ENCODE measurements at places on chromosomes 12 and 14. TPM values are rescaled to one million over a fixed set of nuclear protein-coding genes. Genes with fewer than 3 reads are reported as not detected.

The MUCL1 gene
- total RNA-seq, result not detected

The IAPP gene
- total RNA-seq, result 3.6 TPM

The RND1 gene
- not detected for total RNA-seq

The OR10G3 gene
- total RNA-seq, result not detected

The MAP1LC3B2 gene
- total RNA-seq, result not detected

The BICDL1 gene
- 6.2 TPM for total RNA-seq

The ABCD2 gene
- 2.0 TPM for total RNA-seq

The SLC25A47 gene
- total RNA-seq, result not detected

The FIGNL2 gene
- total RNA-seq, result 0.52 TPM

- H3K4me1 ChIP-seq, result peaks cover 92% of the 10 kb centered on the region
- no peaks in the 10 kb centered on the region for H3K27me3 ChIP-seq
Observed at GRCh38 chr14:76829650-76830421, 3.6 kb downstream of the LRRC74A start.

- DNase-seq, result no peak
- no peak overlapping the region for H3K4me3 ChIP-seq
- no peaks in the 10 kb centered on the region for H3K4me1 ChIP-seq
Observed at GRCh38 chr14:94364964-94365363, 23.4 kb downstream of the SERPINA1 start.

- no peaks in the 10 kb centered on the region for H3K27me3 ChIP-seq
- no peaks in the 10 kb centered on the region for H3K4me1 ChIP-seq
- H3K4me3 ChIP-seq, result no peak overlapping the region
- no peaks in the 10 kb centered on the region for H3K36me3 ChIP-seq
- no peak for DNase-seq
Observed at GRCh38 chr14:30252783-30253674, 305.9 kb upstream of the G2E3 start.

DNA sequence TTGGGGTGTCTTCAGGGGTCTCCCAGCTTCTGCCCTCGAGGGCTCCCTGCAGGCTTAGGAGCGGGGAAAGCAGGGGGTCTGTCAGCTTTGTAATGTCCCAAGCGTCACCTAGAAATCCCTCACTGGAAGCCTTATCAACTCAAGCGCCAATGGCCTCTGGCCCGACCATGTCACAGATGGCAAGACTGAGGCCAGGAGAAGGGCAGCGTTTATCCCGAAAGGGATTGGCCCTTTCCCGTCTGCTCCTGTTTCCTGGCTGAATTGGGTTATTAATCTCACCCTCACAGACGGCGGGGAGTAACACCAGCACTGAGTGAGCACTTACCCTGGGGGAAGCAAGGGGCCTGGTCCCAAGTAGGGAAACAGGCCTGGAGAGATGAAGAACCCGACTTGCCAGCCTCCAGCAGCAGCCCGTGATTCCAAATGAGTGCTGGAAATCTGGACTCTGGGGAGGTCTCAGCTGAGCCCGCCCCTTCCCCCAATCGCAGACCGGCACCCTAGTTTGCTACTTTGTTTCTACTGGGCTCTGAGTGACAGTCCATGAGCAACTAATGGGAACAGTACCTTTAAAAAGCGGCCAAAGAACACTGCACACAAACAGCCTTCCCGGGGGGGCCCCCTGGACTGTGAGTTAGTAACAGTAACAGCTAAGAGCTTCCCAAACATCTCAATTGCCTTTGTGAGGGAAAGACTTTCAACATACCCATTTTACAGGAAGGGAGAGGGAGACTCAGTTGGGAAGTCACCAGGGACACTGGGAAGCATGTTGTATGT is 2.1 kb upstream of the NCOR2 start:
- H3K4me1 ChIP-seq, result peaks cover 32% of the 10 kb centered on the region
- no peak for DNase-seq
- no peaks in the 10 kb centered on the region for H3K36me3 ChIP-seq

- peak; percentile 60 for DNase-seq
- H3K4me1 ChIP-seq, result peaks cover 13% of the 10 kb centered on the region
- no peaks in the 10 kb centered on the region for H3K27me3 ChIP-seq
- peaks cover 6% of the 10 kb centered on the region for H3K36me3 ChIP-seq
- H3K4me3 ChIP-seq, result peak overlapping the region; percentile 48
Observed at GRCh38 chr12:57110104-57111030, 795 bp downstream of the STAT6 start.

DNA sequence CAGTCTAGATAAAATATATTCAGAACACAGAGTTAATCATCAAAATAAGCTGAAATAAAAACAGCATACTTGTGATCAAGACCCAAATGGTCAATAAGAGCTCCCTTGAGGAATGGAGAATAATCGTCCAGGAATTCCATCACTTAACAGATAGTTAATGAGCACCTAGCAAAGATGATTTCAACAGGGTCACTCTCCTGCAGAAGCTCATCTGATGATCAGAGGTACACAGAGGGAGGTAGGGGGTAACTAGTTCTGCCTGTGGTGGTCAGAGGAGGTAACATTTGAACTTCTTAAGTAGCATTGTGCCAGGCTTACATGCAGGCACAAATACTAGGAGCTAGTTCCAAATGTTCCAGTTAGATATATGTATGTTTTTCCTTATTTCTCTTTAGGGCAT is 9.5 kb downstream of the MED13L start:
- no peak for DNase-seq
- H3K27me3 ChIP-seq, result no peaks in the 10 kb centered on the region
- no peak overlapping the region for H3K27ac ChIP-seq
- H3K4me3 ChIP-seq, result no peak overlapping the region
- no peaks in the 10 kb centered on the region for H3K36me3 ChIP-seq

DNA sequence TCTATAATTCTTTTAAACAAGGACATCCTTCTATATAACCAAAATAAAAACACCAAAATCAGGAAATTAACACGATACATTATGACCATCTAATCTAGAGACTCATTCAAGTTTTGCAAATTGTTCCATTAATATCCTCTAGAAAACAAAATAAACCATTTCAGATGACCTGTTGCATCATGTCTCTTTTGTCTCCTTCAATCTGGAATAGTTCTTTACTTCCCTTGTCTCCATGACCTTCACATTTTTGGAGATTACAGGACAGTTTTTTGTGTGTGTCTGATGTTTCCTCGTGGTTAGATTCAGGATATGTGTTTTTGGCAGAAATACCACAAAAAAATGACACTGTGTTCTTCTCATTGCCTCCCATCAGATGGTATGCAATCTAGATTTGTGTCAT is 12.5 kb upstream of the DCAF4 start:
- no peaks in the 10 kb centered on the region for H3K27me3 ChIP-seq
- no peak overlapping the region for H3K4me3 ChIP-seq
- H3K27ac ChIP-seq, result no peak overlapping the region
- peaks cover 4% of the 10 kb centered on the region for H3K4me1 ChIP-seq
- no peak for DNase-seq
- H3K36me3 ChIP-seq, result no peaks in the 10 kb centered on the region

GRCh38 chr14:76115010-76115422 is 36.7 kb upstream of the GPATCH2L start:
- DNase-seq, result no peak
- H3K27me3 ChIP-seq, result no peaks in the 10 kb centered on the region
- H3K4me3 ChIP-seq, result no peak overlapping the region
- H3K4me1 ChIP-seq, result no peaks in the 10 kb centered on the region

- no peaks in the 10 kb centered on the region for H3K4me1 ChIP-seq
- H3K4me3 ChIP-seq, result no peak overlapping the region
- DNase-seq, result no peak
- no peak overlapping the region for H3K27ac ChIP-seq
- H3K36me3 ChIP-seq, result no peaks in the 10 kb centered on the region
Observed at GRCh38 chr14:105855893-105856675, 329.7 kb downstream of the TMEM121 start.

GRCh38 chr12:6777386-6777785 is 5.1 kb downstream of the LAG3 start:
- no peaks in the 10 kb centered on the region for H3K27me3 ChIP-seq
- H3K4me3 ChIP-seq, result no peak overlapping the region
- peaks cover 8% of the 10 kb centered on the region for H3K4me1 ChIP-seq
- H3K36me3 ChIP-seq, result no peaks in the 10 kb centered on the region
- no peak for DNase-seq

- no peak for DNase-seq
- H3K27me3 ChIP-seq, result no peaks in the 10 kb centered on the region
- no peak overlapping the region for H3K27ac ChIP-seq
- H3K4me3 ChIP-seq, result no peak overlapping the region
- no peaks in the 10 kb centered on the region for H3K4me1 ChIP-seq
- peaks cover 12% of the 10 kb centered on the region for H3K36me3 ChIP-seq
Observed at GRCh38 chr12:121829250-121829918, 25.6 kb downstream of the SETD1B start.

DNA sequence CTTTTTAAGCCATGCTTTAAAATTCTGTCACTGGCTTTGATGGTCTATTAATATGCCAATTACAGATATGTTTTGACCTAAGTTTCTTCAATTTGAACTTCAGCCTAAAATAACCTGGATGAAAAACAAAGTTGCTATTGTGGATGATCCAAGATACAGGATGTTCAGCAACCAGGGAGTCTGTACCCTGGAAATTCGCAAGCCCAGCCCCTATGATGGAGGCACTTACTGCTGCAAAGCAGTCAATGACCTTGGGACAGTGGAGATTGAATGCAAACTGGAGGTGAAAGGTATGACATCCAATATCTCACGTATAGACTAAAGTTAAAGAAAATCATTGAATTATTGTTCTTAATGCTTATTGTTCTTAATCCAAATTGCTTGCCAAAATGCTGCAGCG is 17.2 kb upstream of the CHPT1 start:
- no peak overlapping the region for H3K27ac ChIP-seq
- no peaks in the 10 kb centered on the region for H3K4me1 ChIP-seq
- DNase-seq, result no peak
- H3K4me3 ChIP-seq, result no peak overlapping the region

DNA sequence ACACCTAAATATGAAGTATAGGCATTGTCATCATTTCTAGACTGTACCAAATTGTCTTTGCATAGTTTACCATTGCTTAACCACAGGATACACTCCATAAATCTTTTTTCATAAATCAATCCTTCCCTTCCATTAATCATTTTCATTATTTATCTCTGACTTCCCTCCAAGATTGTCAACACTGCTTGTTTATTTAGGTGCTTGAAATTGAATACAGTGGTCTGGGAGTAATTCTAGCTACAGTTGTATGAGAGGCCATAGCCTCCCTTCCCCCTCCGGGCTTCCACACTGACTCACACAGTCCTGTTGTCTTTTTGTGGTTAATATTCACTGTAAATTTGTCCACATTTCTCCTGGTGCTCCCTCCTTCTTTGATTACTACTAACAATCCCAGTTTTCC is 114.2 kb upstream of the ARID2 start:
- no peak overlapping the region for H3K4me3 ChIP-seq
- H3K4me1 ChIP-seq, result no peaks in the 10 kb centered on the region
- no peaks in the 10 kb centered on the region for H3K27me3 ChIP-seq

DNA sequence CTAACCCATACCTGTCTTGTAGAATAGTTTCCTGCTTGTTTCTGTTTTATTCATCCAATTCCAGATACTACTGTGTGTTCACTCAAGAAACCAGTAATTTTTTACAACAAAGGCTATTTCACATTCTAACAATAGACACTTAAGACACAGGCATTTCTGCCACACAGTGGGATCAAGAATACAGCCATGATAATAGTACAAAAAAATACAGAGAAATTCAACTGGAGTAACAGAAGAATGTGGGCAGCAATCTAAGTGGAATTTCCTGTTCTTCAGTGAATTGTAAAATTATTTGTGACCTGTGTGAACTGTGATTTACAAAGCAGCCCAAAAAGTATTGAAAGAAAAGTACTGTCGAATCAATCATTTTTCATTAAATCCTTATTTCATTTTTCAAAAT is 282.9 kb downstream of the CCER1 start:
- H3K4me1 ChIP-seq, result no peaks in the 10 kb centered on the region
- H3K27ac ChIP-seq, result no peak overlapping the region
- H3K4me3 ChIP-seq, result no peak overlapping the region
- no peaks in the 10 kb centered on the region for H3K27me3 ChIP-seq
- DNase-seq, result no peak
- no peaks in the 10 kb centered on the region for H3K36me3 ChIP-seq

- H3K4me1 ChIP-seq, result no peaks in the 10 kb centered on the region
- H3K27me3 ChIP-seq, result no peaks in the 10 kb centered on the region
- no peak overlapping the region for H3K4me3 ChIP-seq
- no peaks in the 10 kb centered on the region for H3K36me3 ChIP-seq
Observed at GRCh38 chr12:96902076-96902475, 5.0 kb upstream of the NEDD1 start.

DNA sequence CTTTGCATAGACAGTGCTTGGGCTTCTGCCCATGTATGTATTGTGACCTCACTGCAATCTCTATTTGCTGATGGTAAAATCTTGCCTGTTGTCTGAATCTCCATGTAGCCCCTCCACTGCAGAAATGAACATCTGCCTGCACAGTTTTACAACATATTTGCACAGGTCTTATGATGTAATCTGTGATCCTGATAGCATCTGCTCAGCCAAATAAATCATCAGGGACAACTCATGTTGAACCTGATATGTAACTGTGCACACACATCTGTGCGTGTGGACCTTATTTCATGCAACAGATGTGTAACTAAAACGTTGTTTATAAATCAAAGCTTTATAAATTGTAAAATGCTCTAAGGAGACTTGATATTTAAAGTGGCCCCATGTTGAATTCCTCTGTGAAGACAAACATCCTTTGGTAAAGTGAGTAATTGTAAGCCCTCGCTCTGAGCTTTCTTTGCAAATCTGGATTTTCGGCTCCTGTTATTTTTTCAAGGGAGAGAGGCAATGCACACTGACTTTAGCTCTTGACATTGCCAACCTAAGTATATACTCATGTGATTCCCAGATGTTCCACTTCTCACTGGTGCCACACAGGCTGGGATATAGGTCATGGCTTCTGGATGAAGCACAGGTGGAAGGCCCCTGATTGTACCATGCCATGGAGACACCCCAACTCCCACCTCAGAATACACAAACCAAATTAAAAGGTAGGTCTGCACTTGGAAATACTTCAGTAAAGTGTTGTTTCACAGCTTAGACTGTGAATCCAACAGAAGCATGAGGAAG is 371.3 kb downstream of the GRIN2B start:
- H3K36me3 ChIP-seq, result no peaks in the 10 kb centered on the region
- H3K4me3 ChIP-seq, result no peak overlapping the region
- no peak overlapping the region for H3K27ac ChIP-seq
- DNase-seq, result peak; percentile 10
- H3K4me1 ChIP-seq, result peaks cover 6% of the 10 kb centered on the region
- H3K27me3 ChIP-seq, result no peaks in the 10 kb centered on the region

DNA sequence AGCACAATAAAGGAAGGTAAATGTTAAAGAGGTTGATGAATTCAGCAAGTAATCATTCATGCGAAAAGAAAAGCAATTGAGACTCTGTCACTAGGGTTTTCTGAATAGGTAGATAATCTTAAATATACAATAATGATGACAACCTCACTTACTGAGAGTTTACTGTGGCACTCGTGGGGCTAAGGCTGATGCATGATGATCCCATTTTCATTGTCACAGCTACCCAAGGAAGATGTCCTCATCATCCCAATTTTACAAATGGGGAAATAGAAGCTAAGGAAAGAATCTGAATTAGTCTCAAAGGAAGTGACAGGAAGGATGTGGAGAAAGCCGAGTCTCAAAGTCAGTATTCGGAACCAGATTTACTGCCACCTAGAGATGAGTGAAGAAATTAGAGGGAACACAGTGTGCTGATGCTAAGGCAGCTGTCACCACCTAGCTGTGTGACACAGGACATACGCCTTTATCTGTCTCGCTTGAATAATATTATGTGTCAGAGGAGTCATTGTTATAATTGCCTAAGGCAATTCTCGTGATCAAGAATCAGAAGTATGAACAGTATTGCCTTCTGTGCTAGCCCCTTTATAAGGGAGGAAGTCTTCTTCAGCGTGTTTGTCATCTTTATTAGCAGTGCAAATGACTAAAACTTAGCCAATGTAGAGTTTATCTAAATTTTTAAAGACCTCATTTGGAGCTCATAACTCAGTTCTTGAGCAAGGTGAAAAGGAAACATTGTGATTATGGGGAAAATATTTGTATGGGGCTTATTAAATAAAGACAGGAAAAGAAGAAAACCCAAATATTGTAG is 63.2 kb downstream of the ERGIC2 start:
- no peaks in the 10 kb centered on the region for H3K36me3 ChIP-seq
- H3K4me1 ChIP-seq, result no peaks in the 10 kb centered on the region
- no peaks in the 10 kb centered on the region for H3K27me3 ChIP-seq
- no peak overlapping the region for H3K4me3 ChIP-seq
- DNase-seq, result no peak
